Glutamatergic neuron (in vitro differentiated cells): ENCODE measurements at places on chromosomes 1 and 21. TPM values are rescaled to one million over a fixed set of nuclear protein-coding genes. Genes with fewer than 3 reads are reported as not detected.
A peak's percentile ranks its signal among the peaks of the same experiment; 100 is the strongest.

- DNase-seq, result no peak
Measured at GRCh38 chr1:198669771-198670170, 30.9 kb downstream of the PTPRC start.

- DNase-seq, result no peak
Measured at GRCh38 chr1:183632114-183632513, 3.5 kb downstream of the ARPC5 start.

- peak; percentile 93 for DNase-seq
Measured at GRCh38 chr1:2545754-2546514, 10.2 kb upstream of the TNFRSF14 start.

- no peak for DNase-seq
Measured at GRCh38 chr1:116286541-116286971, 86.5 kb upstream of the ATP1A1 start.

DNA sequence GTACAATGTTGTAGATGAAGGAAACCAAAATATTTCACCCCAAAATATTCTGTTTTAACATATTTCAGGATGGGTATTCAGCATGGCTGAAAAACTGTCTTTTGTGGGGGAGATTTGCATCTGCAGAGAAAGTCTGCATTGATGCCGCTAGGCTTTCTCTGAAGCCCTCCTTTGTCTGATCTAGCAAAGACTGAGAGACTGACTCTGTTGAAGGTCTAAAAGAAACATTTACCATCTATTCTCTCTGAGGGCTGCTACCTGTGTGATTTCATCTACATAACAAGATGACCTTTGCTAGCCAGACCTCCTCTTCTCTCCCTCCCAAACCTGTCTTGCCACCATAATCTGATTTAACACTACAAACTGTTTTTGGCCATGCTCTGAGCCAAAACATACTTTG, 12.4 kb upstream of the MT1HL1 start:
- no peak for DNase-seq

- DNase-seq, result no peak
Measured at GRCh38 chr1:224047538-224047937, 66.4 kb upstream of the FBXO28 start.

DNA sequence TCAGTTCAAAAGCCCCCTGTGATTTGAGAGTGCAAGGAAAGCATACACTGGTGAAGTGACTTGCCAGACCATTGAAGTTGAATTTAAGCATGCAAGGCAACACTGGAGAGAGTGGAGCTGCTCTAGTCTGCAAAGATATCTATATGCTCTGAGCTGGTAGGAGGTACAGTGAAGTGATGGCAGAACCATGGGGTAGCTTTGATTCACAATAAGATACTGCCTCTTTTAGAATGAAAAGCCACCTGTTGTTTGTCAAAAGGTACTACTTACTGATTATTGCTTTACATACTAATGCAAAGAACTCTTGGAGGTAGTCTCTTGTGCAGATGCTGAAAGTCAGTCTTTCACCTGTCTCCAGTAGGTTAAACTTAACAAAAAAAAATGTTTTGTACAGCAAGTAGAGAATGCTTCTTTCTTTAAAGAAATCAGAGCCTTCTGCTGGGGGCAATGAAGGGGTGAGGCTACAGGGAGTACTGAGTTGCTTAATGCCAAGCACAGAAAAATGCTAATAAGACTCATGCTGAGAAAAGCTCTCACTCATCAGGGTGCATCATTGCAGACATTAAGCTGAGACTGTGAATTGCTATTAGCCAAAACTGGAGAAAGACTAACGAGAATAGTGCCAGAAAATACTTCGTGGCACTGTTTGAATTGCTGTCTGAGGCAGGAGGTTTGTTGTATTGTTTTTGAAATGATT, 1150.5 kb upstream of the TMPRSS15 start:
- DNase-seq, result no peak

- no peak for DNase-seq
Measured at GRCh38 chr1:24385160-24385940, 28.2 kb downstream of the STPG1 start.

The BTBD8 gene
- total RNA-seq, result 13.4 TPM

The OR2T33 gene
- total RNA-seq, result not detected

The LRRC38 gene
- not detected for total RNA-seq

The RAB7B gene
- not detected for total RNA-seq

The GNG4 gene
- 124 TPM for total RNA-seq

The S100B gene
- not detected for total RNA-seq

The PTPN22 gene
- not detected for total RNA-seq

The SMIM1 gene
- total RNA-seq, result 7.5 TPM
